Mesendoderm (in vitro differentiated cells): ENCODE measurements at places on chromosomes 11 and 22.
A peak's percentile ranks its signal among the peaks of the same experiment; 100 is the strongest.

DNA sequence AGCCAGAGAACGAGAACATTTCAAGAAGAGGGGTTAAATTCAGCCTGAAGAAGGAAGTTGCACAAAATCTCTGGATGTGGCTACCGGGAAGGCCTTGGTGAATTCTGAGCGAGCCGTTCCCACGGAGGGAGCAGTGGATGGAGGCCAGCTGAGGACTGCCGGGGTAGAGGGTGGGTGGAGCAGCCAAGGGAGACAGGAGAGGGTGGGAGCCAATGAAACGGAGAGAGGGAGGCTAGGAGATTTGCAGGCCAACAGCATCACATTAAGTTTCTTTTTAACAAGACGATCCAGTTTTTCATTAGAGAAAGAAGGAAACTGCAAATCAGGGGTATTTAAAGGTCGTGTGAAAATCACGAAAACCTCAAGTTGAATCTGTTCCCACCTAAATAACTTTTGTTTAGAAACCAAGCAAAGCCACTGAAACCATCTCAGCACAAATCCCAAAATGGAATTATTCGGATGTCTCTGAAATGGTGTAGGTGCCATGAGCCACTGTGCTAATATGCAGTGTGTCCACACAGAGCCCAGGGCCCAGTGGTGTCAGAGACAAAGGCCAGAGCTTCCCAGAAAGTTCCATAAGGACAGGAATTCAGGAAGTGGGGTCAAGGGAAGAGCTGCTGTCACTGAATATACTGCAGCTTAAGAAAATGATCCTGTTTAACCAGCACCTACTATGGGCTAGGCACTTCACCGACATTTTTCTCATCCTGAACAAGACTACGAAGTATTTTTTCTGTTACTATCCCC, 59.7 kb upstream of the SLC35C1 start:
- H3K36me3 ChIP-seq: no peaks in the 10 kb centered on the region
- no peaks in the 10 kb centered on the region for H3K4me1 ChIP-seq
- no peaks in the 10 kb centered on the region for H3K27me3 ChIP-seq
- H3K27ac ChIP-seq: no peak overlapping the region

DNA sequence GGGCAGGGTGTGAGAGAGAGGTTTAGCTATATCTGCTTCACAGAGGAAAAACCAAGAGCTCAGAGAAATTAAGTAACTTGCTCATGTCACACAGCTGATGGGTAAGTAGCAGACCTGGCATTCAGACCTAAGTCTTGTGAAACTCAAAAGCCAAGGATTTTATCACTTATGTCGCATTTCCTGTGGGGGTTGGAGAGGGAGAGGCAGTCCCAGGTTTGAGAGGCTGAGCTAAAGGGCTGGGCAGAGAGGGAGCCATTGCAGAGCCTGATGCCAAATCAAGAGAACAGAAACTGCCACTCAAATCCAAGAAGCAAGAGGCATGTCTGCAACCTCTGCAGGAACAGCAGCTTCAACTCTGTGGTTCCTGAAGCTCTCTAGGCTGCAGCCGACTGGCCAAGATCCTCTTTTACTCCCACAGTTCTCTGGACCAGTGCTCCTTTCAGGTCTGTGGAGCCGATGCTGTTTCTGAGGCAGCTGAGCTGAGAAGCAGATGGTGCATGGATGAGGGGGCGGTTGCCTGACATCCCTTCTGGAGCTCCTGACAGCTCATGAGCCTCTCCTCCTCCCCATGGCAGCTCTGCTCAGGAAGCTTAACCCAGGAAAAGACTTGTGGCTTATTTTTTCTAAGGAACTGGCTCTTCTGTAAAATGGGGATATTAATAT, 47.6 kb upstream of the NAV2 start:
- H3K27me3 ChIP-seq: no peaks in the 10 kb centered on the region
- peak; percentile 46 for DNase-seq
- no peak overlapping the region for H3K27ac ChIP-seq
- no peak overlapping the region for H3K4me3 ChIP-seq
- peaks cover 8% of the 10 kb centered on the region for H3K4me1 ChIP-seq
- H3K36me3 ChIP-seq: no peaks in the 10 kb centered on the region

DNA sequence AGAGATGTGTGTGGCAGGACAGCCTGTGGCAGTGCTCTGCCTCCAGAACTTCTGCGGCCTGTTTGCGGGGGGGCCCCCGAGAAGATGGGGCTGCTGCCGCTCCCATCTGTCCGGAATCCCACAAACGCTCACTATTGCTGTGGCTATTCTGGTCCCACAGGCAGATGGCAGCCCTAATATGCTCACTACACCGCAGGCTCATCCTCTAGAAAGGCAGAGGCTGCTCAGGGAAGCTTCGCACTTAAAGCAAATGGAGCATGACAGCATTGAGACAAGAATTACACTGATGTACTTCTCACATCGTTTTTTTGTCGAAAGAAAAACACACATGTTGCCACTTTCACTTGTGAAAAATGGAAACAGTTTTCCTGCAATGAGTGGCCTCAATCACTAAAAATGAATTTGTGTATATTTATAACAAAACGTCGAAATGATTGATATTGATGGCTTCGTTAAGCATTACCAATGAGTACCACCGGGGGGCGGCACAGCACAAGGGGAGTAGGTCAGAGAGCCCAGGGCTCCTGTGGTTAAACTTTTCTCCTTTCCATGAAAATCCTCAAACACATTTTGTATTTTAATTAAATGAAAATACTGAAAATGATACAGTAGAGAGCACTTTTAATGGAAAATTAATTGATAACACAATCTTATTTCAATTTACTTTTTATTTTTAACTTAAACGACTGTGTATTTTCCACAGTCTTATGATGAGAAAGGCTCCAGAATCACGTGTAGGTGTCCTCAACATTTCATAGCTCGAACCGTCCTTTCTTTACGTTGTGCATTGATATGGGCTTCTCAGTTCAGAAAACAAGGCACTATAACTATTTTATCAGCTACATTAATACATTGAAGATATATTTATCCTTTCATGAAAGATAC, 69.1 kb downstream of the CTTN start:
- H3K27ac ChIP-seq: no peak overlapping the region
- peak; percentile 47 for DNase-seq
- H3K4me1 ChIP-seq: no peaks in the 10 kb centered on the region
- no peaks in the 10 kb centered on the region for H3K27me3 ChIP-seq
- H3K4me3 ChIP-seq: no peak overlapping the region

GRCh38 chr11:112388496-112388895, 127.8 kb upstream of the PLET1 start:
- H3K36me3 ChIP-seq: no peaks in the 10 kb centered on the region
- no peaks in the 10 kb centered on the region for H3K4me1 ChIP-seq
- H3K27me3 ChIP-seq: peaks cover 2% of the 10 kb centered on the region
- no peak overlapping the region for H3K27ac ChIP-seq
- DNase-seq: no peak

- no peaks in the 10 kb centered on the region for H3K27me3 ChIP-seq
- no peaks in the 10 kb centered on the region for H3K4me1 ChIP-seq
- no peaks in the 10 kb centered on the region for H3K36me3 ChIP-seq
- H3K4me3 ChIP-seq: no peak overlapping the region
- DNase-seq: no peak
These were observed 74.1 kb downstream of the PHF21B start for GRCh38 chr22:44935724-44936123.

GRCh38 chr22:18977824-18978425, 41.8 kb upstream of the PRODH start:
- DNase-seq: no peak
- H3K4me3 ChIP-seq: no peak overlapping the region
- no peaks in the 10 kb centered on the region for H3K27me3 ChIP-seq
- no peak overlapping the region for H3K27ac ChIP-seq
- H3K36me3 ChIP-seq: no peaks in the 10 kb centered on the region

GRCh38 chr11:103862094-103862801, 174.2 kb upstream of the DDI1 start:
- peak; percentile 13 for DNase-seq
- H3K36me3 ChIP-seq: no peaks in the 10 kb centered on the region
- H3K4me3 ChIP-seq: no peak overlapping the region
- no peak overlapping the region for H3K27ac ChIP-seq
- no peaks in the 10 kb centered on the region for H3K4me1 ChIP-seq

DNA sequence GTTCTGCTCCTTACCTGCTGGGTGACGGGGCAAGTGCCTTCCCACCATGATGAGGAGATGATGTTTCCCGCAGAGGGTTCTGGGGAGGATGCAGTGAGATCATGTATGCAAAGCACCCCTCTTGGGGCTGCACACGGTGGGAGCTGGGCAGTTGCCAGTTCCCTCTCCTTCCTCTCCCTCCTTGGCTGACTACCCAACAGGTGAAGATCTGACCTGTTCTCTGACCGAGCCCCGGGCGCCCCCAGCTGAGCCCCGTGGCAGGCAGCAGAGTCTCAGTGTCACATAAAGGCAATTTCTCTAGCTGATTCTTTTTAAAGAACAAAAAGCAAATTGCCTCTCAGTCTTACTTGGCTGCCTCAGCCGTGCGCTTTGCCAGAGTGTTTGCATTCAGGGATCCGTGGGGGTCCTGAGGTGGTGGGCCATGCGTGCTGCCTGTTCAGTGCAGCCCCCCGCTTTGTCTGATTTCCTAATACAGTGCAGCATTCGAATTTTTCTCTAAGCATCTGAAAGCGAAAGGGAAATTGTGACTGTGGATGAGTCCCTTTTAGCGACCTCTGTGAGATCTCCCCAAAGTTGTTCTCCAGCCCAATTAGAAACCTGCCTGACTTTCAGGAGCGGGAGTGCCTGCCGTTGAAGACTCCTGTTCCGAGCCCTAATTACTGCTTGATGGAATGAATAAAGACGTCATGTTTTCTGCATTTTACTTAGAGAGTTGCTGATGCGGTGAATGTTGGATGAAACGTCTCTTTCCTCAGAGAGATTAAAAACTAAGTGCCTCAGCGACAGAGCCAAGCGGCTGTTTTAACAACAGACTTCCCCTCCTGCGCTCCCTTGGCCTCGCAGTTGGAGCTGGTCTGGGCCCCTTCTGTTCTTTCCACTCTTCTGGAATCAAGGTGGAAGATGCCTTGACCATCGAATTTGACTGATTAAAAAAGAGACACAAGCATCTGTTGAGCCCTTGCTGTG, 86.0 kb downstream of the GRIK4 start:
- no peak overlapping the region for H3K4me3 ChIP-seq
- no peaks in the 10 kb centered on the region for H3K36me3 ChIP-seq
- no peaks in the 10 kb centered on the region for H3K27me3 ChIP-seq
- DNase-seq: no peak

DNA sequence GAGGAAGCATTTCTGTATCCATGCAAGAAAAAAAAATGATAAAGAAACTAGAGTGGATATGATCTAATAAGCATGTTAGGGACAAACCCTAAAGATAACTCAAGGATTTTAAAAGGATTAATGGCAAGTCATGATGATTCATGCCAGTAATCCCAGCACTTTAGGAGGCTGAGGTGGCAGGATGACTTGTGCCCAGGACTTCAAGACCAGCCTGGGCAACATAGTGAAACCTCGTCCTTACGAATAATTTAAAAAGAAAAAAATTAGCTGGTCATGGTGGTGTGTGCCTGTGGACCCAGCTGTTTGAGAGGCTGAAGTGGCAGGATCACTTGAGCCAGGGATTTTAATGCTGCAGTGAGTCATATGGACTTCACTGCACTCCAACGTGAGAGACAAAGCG, 145.5 kb upstream of the BLID start:
- no peaks in the 10 kb centered on the region for H3K36me3 ChIP-seq
- H3K27me3 ChIP-seq: no peaks in the 10 kb centered on the region
- H3K4me1 ChIP-seq: no peaks in the 10 kb centered on the region
- no peak overlapping the region for H3K27ac ChIP-seq
- no peak for DNase-seq

GRCh38 chr22:23157560-23158515, 12.6 kb downstream of the RAB36 start:
- H3K36me3 ChIP-seq: no peaks in the 10 kb centered on the region
- no peak overlapping the region for H3K4me3 ChIP-seq
- H3K27me3 ChIP-seq: no peaks in the 10 kb centered on the region
- no peak for DNase-seq
- H3K4me1 ChIP-seq: peaks cover 3% of the 10 kb centered on the region

DNA sequence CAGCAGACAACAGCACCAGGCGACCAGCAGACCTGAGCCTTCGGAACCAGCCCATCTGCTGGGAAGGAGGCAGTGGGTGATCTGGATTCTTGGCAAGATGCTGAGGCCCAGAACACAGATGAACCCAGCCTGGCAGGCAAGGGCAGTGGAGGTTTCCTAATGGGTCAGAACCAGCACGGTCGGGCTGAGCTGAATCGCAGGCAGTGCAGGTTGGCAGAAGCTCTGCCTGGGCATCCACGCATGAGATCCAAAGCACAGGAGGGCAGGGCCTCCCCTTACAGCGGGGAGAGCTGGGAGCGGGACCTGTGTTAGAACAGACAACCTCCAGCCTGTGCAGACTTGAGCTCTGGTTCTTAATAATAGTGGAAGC, 47.5 kb downstream of the DSCAML1 start:
- H3K27me3 ChIP-seq: no peaks in the 10 kb centered on the region
- H3K27ac ChIP-seq: no peak overlapping the region
- no peak overlapping the region for H3K4me3 ChIP-seq
- no peaks in the 10 kb centered on the region for H3K36me3 ChIP-seq
- DNase-seq: no peak

DNA sequence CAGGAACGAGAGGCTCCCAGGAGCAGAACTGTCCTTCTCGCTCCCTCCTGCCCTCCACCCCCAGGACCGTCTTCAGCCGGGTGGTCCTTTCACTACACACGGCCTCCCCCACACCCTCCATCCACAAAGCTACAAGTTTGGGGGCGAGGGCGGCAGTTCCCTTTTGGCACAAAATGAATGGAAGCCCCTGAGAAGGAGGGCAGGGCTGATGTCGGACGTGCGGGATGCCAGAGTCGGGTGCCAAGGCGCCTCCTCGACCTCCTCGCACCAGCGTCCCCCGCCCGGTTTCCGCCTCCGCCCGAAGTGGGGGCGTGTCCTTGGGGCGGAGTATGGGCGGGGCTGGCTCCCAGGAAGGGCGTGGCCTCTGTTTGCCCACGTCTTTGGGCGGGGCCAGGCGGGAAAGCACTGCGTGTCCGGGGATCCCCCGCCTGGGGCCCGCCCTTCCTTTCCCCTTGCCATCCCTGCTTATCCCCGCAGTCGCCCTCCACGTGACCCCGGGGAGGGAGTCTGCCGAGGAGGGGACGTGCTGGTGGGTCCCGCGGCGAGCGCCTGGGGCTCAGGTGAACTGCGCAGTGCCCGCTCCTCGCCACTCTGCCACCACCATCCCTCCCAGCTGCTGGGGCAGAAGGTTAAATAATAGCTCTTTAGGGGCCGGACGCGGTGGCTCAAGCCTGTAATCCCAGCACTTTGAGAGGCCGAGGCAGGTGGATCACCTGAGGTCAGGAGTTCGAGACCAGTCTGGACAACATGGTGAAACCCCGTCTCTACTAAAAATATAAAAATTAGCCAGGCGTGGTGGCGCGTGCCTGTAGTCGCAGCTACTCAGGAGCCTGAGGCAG, 937 bp upstream of the EFEMP2 start:
- no peaks in the 10 kb centered on the region for H3K36me3 ChIP-seq
- DNase-seq: peak; percentile 93
- no peak overlapping the region for H3K27ac ChIP-seq
- no peaks in the 10 kb centered on the region for H3K27me3 ChIP-seq

- H3K27me3 ChIP-seq: no peaks in the 10 kb centered on the region
- peaks cover 2% of the 10 kb centered on the region for H3K4me1 ChIP-seq
- H3K36me3 ChIP-seq: no peaks in the 10 kb centered on the region
- DNase-seq: no peak
- no peak overlapping the region for H3K27ac ChIP-seq
These were observed 449.4 kb upstream of the TENM4 start for GRCh38 chr11:79890272-79890671.
